ENCODE measurements at places on chromosomes 7 and 10.
A peak's percentile ranks its signal among the peaks of the same experiment; 100 is the strongest.

GRCh38 chr7:20831451-20831850 lies 44.8 kb upstream of the SP8 start:
- no peak for DNase-seq

DNA sequence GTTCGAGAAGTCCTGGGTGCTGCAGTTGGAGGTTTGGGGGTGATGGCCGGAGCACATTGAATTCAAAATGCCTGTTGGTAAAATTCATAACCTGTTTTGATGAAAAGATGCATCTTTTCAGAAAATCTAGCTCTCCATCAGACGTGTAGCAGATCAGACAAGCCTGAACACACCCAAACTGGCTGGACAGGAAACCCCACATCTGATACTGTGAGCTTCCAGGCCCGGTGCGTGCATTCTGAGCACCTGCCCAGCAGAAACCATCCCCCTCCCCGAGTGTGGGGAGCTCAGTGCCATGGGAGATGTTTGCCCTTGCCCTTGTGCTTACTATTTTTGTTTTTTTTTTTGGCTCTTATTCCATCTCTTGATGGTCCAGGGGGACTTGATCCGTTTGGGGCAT lies 417.1 kb downstream of the TCERG1L start:
- no peak for DNase-seq

DNA sequence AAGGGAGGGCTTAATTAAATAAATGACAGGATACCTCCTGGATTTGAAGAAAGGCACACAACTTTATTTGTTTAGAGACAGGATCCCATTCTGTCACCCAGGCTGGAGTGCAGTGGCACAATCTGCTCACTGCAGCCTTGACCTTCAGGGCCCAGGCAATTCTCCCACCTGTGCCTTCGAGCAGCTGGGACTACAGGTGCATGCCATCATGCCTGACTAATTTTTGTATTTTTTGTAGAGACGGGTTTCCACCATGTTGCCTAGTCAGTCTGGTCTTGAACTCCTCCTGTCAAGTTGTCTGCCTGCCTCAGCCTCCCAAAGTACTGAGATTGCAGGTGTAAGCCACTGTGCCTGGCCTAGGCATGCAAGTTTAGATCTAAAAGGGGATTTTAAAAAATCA lies 272.7 kb upstream of the MBL2 start:
- DNase-seq: no peak

DNA sequence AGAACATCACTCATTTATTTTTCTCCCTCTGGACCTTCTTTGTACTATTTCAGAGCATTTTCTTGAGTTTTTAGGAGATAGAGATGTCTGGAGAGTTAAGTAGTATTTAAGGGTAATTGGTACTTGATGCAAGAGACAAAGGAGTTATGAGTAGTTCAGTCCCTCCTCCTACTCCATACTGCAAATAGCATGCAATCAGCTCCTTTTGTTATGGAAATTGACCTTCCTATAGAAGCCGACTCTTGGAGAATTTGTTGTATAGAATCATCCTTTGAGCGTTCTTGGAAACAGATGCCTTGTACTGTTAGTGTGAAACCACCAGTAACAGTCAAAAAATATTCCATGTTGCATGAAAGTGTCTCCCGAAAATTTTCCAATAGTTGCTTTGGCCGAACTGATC lies 428.2 kb upstream of the GALNT17 start:
- no peak for DNase-seq

GRCh38 chr7:55286666-55287065 lies 78.5 kb upstream of the LANCL2 start:
- DNase-seq: no peak

DNA sequence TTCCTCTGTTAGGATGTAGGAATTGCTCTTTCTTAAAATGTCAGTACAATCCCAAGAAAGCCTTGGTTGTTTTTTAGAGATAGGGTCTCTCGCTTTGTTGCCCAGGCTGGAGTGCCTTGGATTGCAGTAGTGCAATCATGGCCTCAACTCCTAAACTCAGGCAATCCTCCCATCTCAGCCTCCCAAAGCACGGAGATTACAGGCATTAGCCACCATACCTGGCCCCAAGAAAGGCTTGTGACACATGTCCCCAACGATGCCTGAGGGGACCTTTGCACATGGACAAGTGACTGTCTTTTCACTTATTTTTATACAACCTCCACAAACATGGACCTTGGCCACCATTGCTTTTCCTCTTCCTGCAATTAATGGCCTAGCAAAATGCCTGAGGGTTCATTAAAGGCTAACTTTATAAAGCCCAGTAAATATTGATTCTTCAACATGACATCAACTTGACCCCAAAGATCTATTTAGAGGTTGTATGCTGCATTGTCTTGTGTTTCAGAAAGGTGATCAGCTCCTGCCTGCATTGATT lies 10.0 kb upstream of the SPOCK2 start:
- DNase-seq: no peak

DNA sequence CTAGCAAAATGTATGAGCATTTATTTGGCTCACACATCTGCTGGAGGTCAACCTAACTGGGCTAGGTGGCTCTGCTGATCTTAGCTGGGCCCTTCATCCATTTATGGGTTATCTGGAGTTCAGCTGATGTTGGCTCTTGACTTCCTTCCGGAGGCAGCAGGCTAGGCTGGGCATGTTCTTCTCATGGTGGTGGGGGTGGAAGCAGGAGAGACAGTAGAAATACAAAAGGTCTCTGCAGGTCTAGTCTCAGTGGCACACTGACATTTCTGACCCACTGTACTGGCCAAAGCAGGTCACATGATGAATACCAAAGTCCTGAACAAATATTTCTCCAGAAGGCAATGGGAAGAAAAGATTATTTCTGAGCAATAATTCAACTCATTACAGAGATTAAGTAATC lies 334.6 kb downstream of the CRPPA start:
- DNase-seq: no peak

GRCh38 chr10:18059826-18060559 lies 80.2 kb upstream of the CACNB2 start:
- DNase-seq: no peak

DNA sequence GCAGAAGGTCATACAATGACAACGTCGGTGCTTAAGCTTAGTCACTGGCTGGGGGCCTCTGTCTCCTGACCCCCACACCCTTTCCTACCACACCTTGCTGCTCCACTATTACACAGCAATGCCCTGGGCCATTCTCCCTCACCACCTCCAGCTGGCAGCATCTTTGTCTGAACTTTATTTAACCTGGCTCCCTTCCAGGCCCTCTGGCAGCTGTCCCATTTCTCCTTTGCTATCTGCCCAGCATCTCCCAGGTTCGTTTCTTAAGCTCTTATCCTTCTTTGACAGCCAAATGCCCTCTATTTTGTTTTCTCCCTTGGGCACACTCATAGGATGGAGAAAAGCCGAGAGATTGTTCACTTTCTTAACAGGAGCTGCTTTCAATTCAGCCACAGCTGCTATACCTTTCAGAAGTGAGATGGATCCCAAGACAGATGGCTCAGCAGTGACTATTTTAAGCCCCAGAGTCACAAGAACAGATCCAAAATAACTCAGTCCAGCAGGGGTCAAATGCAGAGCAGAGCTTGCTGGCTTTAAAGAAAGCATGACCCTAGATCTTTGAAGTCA lies 1277.1 kb upstream of the AUTS2 start:
- no peak for DNase-seq

DNA sequence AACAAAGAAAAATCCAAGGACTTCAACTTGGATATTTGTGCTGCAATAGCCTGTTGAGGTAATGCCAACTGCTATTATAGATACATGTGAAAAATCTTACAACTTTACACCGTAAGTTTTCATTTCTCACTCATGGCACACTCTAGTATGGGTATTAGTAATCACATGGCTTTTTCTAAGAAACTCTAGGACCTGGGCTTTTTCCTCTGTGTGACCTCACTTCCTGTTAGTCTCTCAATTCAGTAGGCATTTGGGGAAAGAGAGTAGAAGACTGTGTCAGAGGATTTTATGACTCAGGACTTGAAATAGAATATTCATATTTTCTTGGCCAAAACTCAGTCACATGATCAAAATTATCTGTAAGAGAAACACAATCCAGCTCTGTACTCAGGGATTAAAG lies 1049.9 kb downstream of the REEP3 start:
- no peak for DNase-seq

GRCh38 chr7:118175740-118176139 lies 8.2 kb upstream of the LSM8 start:
- DNase-seq: no peak

DNA sequence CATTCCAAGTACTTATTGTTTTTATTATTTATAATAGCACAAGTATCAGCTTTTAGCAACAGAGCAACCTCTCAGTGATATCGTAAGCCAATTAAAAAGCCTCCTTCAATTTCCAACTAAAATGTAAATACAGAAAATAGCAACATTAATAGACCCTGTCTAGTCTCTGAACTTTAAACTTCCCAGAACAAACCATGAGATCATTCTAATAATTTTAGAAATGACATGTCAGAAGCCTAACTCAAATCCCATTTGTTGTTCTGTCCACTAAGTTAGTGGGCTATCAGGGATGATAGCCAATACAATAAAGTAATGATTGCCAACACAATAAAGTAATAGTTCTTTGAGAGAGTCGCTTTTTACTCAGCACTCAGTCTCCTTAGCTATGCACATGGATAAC lies 22.3 kb upstream of the LRRN3 start:
- DNase-seq: no peak

- no peak for DNase-seq
Observed at GRCh38 chr7:151115121-151115835, 29.0 kb downstream of the AGAP3 start.

DNA sequence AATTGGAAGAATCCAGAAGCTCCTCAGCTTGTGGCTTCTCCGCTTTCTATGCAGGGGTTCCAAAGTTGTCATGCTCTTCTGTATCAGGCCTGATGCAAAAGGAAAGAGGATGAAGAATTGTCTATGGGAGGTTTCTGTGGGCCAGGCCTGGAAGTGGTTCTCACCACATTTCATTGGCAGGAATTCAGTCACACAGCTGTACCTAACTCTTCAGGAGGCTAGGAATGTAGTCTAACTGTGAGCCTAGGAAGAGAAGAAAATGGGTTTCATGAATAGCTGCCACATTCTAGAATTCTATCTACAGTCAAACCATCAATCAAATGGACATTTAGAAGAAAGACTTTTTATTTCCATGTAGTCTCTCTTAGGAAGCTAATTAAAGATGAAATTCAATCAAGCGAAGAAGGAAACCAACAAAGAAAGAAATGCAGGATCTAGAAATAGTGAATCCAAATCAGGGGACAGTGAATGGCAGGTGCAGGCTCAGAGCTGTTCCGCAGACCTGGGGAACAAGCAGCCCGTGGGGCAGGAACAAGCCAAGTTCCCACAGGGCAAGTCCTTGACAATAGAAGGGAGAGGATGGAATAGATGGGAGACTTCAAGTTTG lies 25.4 kb upstream of the USP6NL start:
- no peak for DNase-seq

GRCh38 chr10:22022257-22023032 lies 18.9 kb upstream of the DNAJC1 start:
- peak; percentile 7 for DNase-seq

- DNase-seq: no peak
Observed at GRCh38 chr7:48171202-48171601, at the start of gene ABCA13. Gene ABCA13 (plus strand): TSS chr7:48171458. CDS start chr7:48171484, 26 bp downstream.

DNA sequence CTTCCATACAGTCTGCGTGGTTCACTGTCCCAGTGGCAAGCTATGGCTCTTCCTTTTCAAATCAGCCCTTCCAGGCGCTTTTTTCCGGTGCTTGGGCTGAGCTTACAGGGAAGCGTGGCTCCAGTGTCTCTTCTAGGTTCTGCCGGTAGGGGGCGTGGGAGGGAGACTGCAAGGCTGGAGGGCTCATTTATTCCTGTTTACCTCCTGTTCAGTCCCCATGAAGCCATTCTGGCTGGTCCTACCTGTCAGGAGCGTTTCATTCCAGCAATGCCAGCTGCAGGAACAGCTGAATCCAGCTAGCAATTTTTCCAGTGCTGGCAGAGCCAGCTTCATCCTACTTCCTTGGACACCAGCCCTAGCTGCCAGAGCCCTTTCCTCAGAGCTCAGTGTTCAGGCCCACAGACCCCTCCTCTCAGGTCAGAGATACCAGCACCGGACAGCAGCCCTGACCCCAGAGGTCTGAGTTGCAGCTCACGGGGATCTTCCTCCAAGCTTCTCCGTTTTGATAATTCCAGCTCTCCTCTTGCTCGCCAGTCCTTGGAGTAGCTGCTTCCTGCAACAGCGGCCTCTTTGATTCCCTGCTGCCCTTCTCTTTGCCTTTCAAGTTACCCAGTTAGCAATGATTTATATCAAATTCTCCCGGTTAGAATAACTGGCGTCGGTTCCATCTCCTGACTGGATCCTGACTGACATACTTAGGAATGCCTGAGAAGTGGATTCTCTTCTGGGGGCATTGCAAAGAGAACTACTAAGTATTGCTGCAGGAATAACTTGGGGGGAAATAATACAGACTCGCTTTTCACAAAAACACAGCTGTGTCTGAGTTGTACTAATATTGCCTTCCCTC lies 129.8 kb downstream of the FRMD4A start:
- no peak for DNase-seq

- DNase-seq: no peak
Observed at GRCh38 chr10:125008689-125009638, 67.0 kb downstream of the ZRANB1 start.

DNA sequence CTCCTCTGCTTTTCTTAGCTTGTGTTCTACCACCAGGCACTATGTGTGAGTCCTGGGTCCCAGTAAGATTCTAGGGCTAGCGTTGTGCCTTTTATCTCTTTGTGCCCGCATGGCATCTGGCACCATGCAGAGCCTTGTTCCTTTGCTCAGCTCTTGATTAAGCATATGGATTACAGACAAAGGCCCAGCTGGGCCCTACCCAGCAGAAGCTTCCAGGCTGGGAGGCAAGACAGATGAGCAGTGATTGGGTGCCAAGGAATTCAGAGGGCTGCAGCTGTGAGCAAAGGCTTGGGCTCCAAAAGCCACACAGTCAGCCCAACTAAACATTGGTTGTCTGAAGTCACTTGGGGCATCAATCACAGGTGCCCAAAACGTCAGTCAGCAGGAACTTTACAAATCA lies 2.0 kb downstream of the ACSM6 start:
- DNase-seq: no peak

DNA sequence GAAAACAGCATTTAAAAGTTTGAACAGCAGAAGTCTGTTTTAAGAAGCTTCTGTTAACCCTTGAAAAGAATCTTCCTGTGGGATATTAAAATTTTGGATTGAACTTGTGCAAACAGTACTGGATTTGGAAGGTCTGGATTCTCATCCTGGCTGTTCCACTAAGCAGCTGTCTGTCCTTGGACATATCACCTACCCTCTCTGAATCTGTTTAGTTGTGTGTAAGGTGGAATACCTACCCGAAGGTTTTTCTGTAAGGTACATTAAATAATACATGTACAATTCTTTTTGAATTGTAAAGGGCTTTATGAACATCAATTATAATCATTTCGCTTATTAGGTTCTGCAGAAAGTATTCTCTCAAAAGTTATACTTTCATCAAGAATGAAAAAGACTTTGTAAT lies 2.2 kb downstream of the PDCD4 start:
- DNase-seq: no peak

- no peak for DNase-seq
Observed at GRCh38 chr7:141792526-141792925, 2.5 kb downstream of the TAS2R5 start.

DNA sequence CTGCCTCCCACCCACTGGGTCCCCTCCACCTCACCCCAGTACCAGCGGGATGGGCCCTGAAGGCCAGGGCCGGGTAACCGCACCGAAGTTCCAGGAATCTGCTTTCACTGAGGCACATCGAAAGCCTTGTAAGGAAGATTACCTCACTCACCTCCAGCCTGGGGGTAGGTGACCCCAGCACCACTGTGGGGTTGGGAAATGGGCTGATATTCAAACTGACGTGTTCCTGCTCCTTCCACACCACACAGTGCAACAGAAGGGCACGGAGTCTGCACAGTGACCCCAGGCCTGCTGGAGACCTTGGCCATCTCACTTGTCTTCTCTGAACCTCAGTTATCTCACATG lies 29.8 kb downstream of the NPS start:
- no peak for DNase-seq
